ENCODE measurements at places on chromosomes 7 and 10.

GRCh38 chr10:7181420-7181819 is 229.4 kb downstream of the SFMBT2 start:
- no peak for DNase-seq

GRCh38 chr10:93547522-93547921 is 18.9 kb upstream of the FFAR4 start:
- DNase-seq = no peak

- DNase-seq = no peak
Observed at GRCh38 chr10:29746080-29746797, 111.5 kb upstream of the SVIL start.

DNA sequence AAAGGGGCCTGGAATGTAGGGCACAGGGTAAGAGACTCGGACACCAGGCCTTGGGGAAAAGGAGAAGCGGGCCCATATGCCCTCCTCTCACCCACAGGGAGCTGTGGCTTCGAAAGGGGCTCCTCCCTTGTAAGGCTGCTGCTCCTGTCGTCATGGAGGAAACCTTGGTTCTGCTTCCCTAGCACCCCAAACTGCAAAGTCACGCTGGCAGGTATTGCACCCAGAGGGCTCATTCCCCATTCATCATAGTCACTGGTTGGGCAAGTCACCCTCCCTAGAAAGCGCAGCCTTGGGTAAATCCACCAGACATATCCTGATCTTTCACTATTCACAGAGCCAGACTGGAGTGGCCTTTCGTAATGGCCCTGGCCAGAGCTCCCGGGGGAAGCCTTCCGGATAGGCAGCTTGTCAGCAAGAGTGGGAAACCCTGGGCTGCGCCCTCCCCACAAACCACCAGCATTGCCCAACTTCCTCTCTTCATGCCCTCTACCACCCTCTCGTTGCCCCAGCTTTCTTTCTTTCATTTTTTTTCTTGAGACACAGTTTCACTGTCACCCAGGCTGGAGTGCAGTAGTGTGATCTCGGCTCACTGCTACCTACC is 121.0 kb downstream of the HIP1 start:
- no peak for DNase-seq

DNA sequence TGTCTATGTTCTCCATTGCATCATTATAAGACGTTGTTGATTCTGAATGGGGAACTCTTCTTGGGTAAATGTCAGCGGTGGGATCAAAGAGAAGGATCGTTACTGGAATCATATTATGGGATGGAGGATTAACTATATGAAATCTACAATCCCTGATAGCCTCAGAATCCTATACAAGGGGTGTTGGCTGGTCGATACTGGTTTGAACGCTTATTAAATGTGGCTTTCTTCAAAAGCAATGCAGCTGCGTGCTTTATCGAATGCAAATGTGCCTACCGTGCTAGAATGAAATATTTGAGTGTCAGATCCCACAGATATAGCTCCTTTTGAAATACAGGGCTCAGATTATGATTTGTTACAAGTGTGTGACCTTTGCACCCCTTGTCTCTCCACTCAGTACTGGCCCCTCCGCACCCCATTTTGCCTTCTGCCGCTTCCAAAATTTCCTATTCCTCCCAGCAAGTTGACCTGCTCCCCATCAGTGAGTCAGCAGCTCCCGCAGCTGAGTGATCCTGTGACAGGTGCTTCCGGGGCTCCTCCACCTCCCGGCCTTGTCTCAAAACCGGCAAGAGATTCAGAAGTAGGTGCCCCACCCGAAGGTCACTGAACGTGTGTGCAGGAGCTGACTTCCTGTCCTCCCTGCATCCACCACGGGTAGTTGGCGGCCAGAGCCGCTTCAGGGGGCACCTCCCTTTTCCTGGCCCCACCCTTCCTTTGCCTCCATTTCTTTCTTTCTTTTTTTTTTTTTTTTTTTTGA is 76.6 kb downstream of the PTPRE start:
- no peak for DNase-seq

GRCh38 chr7:38731215-38731614 is 100.0 kb upstream of the AMPH start:
- DNase-seq = no peak
